C1 segment of cervical spinal cord (tissue), 14 donors: ENCODE measurements at places on chromosomes 1 and 21.

GRCh38 chr1:99590578-99591209 is 55.2 kb upstream of the PALMD start:
- DNase-seq: no peak

GRCh38 chr1:243982447-243983018 is 68.5 kb upstream of the ZBTB18 start:
- DNase-seq: no peak

DNA sequence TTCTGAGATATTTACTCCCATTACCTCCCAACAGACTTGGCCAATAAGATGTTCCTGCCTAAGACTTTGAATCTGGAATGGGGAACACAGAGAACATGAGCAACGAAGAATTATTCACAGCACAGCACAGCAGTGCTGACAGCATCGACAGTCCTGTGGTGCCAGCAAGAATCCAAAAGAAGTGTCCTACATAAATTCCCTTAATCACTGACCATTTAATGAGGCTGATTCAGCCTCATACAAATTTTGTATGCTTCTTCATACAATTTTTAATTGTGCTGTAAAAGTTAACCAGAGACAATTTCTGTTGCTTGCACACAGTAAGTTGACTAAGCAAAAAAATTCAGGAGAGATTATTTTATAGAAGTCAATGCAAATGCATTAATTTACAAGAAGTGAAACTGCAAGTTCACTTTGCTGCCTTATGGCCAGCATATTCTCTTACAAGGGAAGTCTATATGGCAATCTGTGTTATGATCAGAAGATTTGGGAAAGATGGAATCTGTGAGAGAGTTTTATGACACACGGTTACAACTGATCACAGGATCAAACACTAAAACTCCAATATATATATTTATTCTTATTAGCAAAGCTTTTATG is 855.9 kb downstream of the LTN1 start:
- DNase-seq: no peak

- no peak for DNase-seq
Measured at GRCh38 chr1:57232500-57232899, 191.4 kb downstream of the DAB1 start.

DNA sequence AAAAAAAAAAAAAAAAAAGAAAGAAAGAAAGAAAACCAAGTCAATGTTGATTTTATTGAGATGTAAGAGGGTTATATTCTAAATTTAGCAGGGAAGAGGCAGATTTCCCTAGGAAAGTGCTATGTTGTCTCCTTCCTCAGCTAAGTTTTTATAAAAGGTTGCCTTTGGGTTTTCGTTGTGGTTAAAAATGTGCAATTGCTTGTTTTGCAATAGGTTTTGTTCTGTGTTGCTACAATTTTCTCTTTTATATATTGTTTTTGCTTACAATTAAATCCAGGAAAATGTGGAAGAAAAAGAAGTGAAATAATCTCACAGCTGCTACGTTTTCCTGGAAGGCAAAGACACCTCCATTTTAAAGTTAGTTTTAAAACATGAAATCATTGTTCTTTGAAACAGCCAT is 136.7 kb upstream of the C1orf105 start:
- DNase-seq: no peak

GRCh38 chr1:40507973-40508372 is 594 bp upstream of the EXO5 start:
- DNase-seq: no peak

- DNase-seq: no peak
Measured at GRCh38 chr1:227747382-227747781, 12.1 kb downstream of the SNAP47 start.

- no peak for DNase-seq
Measured at GRCh38 chr1:175388285-175388684, 195.7 kb upstream of the KIAA0040 start.

DNA sequence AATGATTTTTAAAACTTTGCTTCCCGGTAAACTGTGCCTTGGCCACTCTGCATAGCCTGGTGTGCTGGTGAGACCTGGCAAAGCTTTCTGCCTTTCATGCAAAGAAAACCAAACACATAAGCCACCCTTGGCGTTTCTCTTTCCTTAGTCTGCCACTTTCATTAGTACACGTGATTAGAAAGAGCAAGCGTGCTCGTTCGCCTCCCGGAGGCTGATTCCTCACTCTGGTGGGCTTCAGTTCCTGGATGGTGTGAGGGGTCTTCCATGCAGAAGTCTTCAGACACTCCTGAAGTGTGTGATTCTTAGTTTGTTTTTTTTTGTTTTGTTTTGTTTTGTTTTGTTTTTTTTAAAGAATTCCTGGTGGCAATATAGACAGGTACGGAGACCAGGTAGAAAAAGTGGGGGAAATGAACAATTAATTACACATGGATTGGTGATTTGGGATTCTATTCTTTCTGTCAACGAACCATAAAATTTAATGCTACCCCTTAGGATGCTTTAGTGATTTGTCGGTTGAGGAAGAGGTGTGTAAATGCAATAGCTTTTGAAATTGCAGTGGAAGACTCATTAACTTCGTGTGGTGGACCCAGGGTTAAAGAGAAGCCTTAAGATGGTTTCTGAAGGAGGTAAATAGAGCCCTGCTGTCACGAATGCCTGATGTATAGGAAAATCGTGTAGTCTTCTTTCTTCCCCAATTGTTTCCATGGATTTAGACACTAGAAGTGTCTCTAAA is 2.1 kb downstream of the GALNT2 start:
- DNase-seq: no peak

DNA sequence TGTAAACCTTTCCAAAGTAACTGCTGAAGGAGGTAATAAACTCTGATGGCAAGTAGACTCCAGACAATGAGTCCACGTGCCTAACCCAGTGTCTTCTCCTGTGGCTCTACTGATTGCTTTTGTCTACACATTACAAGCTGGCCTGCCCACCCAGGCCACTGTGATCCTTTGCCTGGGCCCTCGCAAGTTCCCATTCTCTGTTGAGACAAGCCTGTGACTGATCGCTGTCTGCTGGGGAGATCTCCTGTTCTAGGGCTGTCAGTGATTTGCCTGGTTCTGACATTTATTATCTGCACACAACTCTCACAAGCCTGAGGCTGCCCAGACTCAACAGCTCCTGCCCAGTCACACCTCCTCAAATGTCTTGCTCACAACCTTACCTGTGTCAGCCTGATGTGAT is 81.4 kb downstream of the CYYR1 start:
- DNase-seq: no peak

DNA sequence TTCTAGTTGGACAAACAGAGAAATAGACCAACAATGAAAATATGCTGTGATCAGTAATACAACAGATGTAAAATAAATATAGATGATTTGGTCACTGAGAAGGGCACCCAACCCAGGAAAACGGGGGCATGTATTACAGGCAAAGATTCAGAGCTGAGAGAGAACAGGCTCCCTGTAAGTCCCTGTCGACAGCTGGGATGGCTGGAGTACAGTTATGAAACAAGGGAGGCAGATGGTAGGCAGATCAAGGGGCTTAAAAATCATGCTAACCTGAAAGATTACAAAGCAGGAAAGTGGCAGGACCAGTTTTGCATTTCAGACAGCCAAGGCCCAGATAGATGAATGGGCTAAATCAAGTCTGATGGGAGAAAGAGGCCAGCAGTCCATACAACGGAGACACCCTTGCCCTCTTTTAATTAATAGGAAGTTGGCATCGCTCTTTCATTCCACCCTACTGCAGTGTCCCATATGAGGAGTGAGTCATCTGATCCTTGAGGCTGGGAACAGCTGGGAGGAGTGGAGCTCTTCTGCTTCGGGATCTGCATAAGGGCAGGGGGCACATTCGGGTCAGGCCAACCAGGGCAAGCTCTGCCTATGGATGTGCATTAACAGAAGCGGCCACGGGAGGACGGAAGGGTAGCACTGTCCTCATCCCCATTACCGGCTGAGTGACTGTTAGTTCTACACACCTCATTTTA is 171.1 kb downstream of the DAB1 start:
- no peak for DNase-seq

DNA sequence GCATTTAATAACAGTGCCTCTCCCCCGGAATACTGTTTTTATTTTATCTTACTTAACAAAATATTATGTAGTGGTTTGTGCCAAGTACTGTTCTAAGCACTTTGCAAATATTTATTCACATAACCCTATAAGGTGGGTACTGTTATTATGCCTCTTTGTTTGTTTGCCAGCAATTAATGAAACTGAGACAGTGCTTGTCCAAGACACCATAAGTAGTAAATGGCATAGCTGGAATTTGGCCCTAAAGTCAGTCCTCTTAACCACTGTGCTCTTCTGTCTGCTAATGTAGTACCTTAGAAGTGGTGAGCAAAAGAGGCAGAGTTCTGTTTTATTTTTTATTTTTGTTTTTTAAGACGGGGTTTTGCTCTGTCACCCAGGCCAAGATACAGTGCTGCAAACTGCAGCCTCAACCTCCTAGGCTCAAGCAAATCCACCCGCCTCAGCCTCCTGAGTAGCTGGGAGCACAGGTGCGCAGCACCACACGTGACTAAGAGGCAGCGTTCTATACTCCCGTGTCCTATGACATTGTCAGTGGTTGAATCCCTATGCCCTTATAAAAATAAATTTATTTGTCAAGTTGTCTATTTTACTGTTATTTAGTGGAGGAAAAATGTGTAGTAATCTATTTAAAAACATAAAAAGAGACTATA is 165.8 kb downstream of the CLEC20A start:
- no peak for DNase-seq

GRCh38 chr1:244552336-244552735 is 91.3 kb downstream of the CATSPERE start:
- DNase-seq: no peak

GRCh38 chr1:119081267-119081666 is 59.2 kb downstream of the WARS2 start:
- no peak for DNase-seq

DNA sequence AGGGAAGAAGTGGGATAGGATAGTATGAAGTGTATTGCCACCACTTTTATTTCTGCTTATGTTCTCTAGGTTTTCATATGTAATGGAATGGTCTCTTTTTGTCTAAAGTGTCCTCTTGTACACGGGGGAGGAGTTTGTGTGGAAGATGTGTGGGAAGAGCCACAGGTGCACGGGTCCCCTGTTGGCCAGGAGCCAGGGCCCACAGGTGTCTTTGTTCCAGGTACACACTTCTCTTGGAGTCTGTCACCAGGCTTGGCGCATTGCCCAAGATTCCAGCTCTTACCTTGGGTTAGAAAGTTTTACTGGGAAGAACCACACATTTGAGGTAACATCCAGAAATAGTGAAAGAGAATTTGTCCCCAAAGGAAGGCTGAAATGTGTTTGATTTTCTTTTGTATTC is 10.5 kb downstream of the TENT5C start:
- DNase-seq: no peak

DNA sequence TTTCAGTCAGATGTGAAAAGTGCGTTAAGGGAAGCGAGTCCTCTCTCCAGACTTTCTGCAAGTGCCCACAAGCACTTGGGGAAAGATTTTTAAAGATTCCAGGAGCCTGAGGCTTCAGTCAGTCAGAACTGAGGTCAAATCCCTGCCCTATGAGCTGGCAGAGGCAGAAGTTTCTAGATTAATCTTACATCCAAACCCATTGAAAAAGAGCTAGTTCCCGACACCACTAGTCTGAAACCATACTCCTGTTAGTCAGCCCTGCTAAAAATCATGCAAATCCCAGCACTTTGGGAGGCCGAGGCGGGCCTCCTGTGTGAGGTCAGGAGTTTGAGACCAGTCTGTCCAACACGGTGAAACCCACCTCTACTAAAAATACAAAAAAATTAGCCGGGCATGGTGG is 21.0 kb downstream of the RSPH1 start:
- no peak for DNase-seq

- DNase-seq: no peak
Measured at GRCh38 chr21:36735724-36736320, 36.9 kb downstream of the SIM2 start.
